ENCODE measurements at places on chromosomes 13 and 19.
A peak's percentile ranks its signal among the peaks of the same experiment; 100 is the strongest.

GRCh38 chr19:58367698-58368454 lies 5.3 kb upstream of the ZNF497 start:
- no peak for DNase-seq

DNA sequence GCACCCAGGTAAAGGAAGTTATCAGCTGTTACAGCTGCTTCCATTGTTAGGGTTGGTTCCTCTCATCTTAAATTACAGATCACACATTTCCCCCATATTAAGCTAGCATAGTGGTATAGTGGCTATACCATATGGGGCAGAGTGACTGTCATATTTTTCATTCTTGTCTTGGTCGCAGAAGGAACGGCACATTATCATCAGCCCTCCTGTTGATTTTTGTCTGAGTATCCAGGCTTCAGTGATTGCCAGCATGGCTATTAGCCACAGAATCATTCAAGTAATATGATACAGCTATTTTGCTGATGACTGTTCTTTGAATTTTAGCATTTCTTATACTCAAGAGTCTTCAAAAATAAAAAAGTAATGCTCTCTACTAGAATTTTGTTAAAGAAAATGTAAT lies 240.9 kb downstream of the LIG4 start:
- no peak for DNase-seq

- DNase-seq: no peak
These were observed 674 bp downstream of the TRPC4 start for GRCh38 chr13:37868691-37869505.

GRCh38 chr19:21921691-21922180 lies 85.8 kb upstream of the ZNF43 start:
- DNase-seq: no peak

GRCh38 chr13:50720861-50721671 lies 122.4 kb downstream of the DLEU7 start:
- no peak for DNase-seq

DNA sequence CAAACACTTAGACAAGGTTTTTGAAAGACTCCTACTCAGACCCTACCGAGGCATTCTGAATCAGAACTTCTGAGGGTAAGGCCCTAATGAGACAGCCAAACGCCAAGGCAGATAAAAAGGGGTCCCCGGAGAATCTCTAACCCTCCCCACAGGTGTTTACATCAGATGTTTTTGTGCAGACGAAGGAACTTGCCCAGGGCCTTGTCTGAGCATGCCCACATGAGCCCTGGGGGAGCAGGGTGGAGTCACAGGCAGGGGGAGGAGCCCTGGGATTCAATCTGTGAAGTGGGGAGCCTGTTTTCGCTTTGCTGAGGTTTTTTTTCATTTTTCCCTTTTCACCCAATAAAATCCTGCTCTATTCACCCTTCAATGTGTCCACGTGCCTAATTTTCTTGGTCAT lies 61.6 kb upstream of the MED4 start:
- peak; percentile 66 for DNase-seq

DNA sequence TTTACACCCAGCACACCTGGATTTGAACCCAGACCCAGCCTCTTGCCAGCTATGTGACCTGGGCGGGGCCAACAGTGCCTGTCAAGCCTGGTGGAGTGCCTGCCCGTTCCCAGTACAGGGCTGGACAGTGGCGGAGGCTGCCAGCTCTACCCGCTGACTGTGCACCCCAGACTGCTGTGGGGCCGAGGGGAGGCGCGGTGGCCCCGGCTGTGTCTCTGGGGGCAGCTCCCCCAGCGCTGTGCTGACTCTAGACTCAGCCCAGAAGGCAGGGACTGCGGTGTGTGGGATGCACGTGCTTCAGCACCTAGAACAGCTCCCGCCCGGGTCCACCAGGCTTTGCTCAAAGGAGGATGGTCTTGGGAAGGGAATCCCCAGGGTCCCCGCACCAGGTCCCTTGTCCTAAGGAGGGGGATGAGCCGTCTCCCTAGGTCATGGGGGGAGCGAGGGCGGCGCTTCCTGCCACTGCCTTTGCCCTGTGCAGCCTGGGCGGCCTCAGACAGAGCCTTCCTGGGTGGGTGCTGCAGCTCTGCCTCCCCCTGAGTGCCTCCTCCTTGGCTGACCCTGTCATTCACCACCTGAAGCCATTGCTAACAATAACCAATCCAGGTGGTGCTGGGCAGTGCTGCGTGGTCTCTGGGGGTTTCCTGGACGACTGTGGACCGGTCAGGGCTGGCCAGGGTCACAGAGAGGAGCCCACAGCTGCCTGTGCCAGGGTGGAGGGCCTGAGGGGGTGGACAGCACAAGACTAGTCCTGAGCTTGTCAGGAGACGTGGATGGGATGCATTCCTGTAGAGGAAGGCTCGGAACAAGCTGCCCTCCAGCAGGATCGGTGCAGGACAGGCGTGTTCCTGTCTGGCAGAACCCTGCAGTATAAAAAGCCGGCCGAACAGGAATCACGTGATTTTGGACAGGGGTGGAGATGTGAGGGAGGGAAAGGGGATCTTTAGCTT lies 18.6 kb downstream of the TMEM255B start:
- DNase-seq: no peak
